Stimulated activated CD8-positive, alpha-beta memory T cell treated with anti-CD3 and anti-CD28 coated beads, Interleukin-4, amount 100 ng/mL, for 4 hours (primary cell): ENCODE measurements at places on chromosomes 7 and 10.

DNA sequence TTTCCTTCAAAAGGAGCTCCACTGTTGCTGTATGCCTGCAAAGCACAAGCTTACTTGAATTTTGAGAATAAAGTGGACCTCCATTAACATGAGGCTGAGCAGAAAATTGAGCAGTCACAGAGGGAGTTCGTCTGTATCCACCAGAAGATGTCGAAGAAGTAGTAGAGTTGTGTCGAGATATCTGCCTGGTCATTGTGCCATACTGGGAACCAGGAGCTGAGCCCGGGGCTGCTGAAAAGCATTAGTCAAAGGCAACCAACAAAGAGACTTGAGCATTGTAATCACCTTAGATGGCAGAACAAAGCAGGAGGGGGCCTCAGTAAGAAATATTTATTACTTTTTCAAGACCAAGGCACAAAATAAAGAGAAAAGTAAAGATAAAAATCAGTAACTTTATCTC, 61.5 kb downstream of the PDSS1 start:
- no peak for DNase-seq

- no peak for DNase-seq
Measured at GRCh38 chr10:71644307-71645180, 75.0 kb downstream of the C10orf105 start.

DNA sequence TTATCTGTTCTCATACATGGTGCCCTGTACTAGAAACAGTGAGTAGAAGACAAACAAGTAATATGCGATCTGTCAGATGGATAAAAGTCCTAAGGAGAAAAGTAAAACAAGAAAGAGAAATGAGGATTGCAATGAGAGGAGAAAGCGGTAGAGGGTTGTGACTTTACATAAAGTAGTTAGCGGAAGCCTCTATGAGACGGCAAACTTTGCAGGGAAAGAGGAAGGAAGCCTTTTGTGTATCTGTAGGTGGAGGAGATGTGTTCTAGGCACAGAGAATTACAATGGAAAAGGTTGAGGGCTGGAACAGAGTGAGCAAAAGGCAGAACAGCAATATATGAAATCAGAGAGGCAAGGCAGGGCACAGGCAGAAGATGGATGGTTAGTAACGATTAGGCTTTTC, 150.4 kb upstream of the SEMA3E start:
- no peak for DNase-seq

DNA sequence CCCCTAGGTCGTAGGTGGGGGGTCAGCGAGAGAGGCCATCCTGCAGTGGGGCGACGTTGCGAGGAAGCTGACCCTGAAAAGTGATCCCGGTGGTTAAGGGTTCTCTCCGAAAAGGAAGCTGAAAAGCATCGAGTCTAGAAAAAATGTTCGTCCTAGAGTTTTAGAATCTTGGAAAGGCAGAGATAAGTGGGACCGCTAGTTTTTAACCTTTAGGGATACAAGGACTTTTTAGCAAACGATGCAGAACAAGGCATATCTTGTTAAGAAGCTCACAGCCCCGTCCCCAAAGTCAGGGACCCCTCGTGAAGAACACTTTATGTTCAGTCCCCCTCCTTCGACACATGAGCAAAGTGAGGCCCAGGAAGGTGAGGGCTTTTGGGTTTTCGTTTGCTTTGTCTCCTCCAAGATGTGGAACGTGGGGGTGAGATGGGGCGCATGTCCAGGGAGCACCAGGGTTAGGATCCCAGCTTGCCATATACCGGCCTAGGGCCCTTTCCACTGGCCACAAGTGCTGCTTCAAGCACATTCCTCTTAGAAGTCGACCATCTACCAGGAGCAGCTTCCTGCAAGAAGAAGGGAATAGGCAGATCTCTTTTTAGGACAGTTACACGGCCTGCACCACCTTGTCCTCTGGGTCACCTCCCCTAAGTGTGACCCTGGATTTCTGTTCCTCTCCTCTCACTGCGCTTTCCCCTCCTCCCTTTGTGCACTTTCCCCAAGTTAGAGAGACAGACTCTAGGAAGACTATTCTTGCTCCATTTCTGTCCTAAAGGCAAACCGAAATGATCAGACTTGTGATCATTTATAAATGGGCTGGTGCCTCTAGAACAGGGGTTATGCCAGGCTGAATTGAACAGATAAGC, 969 bp downstream of the SLC35G1 start:
- no peak for DNase-seq

GRCh38 chr7:153103202-153103601, 343.6 kb downstream of the ACTR3B start:
- no peak for DNase-seq

DNA sequence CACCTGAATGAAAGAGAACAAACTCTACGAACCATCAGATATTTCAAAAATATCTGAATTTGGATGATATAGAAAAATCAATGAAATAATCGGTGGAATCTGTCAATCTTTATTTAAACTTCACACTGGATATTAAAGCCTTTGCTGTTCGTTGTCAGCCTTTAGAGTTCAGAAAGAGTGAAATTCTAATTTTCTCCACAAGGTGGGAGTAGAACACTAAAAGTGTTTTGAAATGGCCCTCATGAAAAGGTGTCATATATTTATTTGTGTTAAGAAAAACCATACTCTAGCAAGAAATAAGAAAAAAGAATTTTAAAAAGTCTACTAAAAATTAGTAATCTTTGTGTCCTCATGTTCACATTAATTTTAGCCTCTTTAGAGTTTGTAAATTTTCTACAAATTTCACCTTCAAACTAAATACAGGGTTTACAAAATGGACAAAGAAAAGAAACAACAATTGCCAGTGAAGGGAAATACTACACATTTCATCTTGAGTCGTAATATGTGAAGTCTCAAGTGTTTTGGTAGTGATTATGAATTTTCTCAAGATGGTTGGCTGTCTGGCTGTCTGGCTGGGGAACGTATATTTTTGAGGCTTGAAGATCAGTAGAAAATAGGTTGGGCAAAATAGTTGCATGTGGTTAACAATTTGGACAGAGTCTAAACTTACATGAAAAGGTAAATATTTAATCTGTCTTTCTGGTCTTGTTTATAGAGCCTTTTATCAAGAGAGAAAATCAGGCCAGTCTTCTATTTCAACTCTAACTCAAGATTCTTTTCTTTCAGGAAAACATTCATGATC, 43.7 kb downstream of the DNAJB9 start:
- no peak for DNase-seq

GRCh38 chr10:54478601-54479000, 322.4 kb downstream of the PCDH15 start:
- DNase-seq: no peak
